ENCODE measurements at places on chromosomes 7 and 10.

GRCh38 chr7:111586711-111587409, 24.6 kb upstream of the IMMP2L start:
- DNase-seq: no peak

DNA sequence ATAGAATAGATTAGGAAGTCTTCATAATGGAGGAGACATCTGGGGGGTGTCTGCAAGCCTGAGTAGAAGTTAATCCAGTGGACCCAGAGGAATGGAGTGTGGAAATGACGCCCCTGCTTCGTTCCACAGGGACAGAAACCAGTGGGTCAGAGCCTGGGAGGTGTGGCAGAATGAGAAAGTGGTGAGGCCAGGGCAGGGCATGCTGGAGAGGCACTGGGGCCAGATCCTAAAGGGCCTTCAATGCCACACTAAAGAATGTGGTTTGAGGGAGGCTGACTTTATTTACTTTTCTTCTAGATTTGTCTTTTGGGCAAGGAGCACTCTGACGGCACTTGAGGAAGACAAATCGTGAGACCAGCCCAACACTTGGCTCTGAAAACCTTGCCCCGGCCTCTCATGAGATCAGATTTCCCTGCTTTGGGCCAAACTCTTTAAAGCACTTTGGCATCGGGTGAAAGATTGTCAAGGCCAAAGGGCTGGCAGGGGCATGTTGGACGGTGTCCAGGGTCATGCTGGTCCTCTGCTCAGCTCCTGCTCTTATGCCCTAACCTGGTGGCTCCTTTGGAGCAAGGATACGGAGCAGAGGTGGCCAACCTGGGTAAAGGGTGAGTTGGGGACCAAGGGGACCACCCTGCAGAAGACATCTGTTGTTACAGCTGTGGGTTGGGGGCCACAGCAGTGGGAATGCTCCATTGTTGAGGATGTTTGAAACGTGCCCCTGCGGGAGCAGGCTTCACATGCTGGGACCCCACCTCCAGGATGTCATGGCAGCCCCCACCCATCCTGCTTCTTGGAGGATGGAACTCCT, 157.0 kb upstream of the ZMIZ1 start:
- no peak for DNase-seq

DNA sequence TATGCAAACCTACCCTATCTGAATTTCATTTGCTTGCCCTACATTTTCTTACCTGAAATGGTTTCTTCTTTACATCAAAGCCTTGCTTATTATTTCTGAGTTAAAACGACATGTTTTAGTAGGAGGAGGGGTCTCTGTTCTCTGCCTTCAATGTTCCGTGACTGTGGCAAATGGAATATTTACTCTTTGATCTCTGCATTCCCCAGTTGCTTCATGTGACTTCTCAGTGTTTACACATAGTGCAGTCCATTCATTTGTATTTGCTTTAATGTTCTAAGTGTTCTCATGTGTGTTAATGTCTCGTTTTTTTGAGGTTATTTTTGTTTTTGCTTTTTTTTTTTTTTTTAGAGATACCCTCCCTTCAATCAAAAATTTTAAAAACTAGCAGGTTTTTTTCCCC, 75.8 kb downstream of the GNAI1 start:
- no peak for DNase-seq

DNA sequence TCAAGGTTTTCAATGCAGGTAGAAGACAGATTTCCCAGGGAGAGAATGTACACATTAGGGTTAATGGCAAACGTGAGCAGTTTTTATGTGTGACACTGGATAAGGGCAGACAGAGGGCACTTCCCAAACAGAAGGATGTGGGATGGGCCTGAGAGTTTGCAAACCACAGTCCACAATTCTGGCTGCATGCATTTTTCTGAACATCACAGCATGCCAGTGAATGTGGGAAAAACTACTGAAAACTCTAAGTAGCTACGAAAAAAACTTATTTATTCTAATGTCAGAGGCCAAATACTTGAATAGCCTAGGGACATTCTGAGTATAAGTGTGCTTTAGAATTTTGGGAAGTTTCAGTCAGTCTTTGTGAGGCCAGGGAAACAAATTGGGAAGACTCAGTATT, 145.9 kb downstream of the NRCAM start:
- DNase-seq: no peak

GRCh38 chr10:89389254-89389653, 3.2 kb upstream of the IFIT1 start:
- DNase-seq: no peak

GRCh38 chr10:111532139-111532538, 455.3 kb downstream of the ADRA2A start:
- DNase-seq: no peak

GRCh38 chr10:44856696-44857095, 54.4 kb upstream of the TMEM72 start:
- DNase-seq: no peak

DNA sequence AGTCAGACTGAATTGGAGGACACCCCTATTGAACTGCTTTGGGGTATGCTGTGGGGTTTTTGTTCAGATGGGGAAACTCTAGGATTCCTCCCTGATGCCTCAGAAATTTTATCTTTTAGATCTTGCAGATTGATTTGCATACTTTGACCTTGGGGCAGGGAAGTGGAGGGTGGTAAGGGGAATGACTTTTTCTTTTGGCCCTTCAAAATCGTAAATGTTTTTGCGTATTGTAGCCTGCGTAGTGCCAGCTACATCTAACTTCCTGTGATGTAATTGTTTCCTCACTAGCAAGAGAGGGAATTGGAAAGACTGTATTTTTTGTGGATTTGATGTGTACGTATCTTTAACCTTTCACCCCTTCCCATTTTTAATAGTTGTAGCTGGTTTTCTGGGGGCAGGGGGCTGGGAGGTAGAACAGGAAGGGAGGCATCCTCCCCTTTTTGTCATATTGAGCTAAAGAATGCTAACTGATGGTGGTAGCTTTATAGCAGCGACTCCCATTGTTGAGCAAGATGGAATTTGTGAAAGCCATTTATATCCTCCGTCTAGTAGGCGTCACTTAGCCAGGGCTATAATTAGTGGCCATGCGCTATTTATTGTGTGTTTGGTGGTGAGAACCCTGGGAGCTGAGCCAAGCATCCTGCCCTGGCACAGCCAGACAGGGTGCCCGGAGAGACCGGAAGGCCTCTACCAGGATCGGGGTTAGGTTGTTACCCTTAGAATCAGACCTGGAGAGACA, 11.3 kb downstream of the DUSP5 start:
- no peak for DNase-seq
